ENCODE measurements at places on chromosomes 3 and 15.

GRCh38 chr3:194287374-194287773 is 63.8 kb downstream of the CPN2 start:
- no peak for DNase-seq

DNA sequence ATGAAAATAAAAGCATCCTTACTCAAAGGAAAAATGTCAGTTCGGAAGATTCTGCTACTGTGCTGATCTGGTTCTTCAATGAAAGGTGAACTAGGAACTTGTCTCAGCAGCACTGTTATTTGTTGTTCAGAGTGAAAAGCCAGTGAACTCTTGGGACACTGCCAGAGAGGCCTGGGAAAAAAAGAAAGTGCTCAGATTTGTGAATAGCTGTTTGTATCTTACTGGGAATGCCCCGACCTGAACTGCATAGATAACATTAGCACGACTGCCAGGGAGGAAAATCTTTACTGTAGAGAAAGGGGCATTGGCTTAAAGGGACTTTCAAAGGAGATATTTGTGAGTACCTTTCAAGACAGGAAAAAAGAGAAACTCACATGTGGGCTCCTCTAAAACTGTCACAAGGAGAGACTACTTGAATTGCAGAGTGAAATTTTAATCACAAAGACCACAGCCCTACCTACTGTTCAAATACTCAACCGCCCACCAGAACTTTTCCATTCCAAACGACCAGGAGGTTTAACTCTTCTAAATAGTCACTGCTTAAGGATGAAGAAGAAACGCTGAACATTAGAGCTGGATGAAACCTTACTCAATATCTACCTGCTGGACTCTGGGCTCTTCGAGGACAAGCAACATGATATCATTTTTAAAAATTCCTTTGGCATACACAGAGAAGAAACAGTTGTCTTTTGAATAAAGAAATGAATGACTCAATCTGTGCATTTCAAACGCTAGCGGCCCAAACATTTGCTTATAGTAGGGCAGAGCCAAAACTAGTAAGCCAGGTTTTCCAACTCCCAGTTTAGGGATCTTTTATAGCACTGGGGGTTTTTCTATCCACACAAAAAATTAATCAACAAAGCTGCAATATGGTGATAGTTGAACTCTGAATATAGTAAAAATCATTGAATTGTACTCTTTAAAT is 13.4 kb downstream of the TAMM41 start:
- no peak for DNase-seq

GRCh38 chr15:70852501-70853317 is 1.2 kb downstream of the LARP6 start:
- DNase-seq, result no peak

- DNase-seq, result no peak
These were observed 41.2 kb downstream of the PTPN23 start for GRCh38 chr3:47421741-47422649.
